ENCODE measurements at places on chromosomes 3 and 15. TPM values are rescaled to one million over a fixed set of nuclear protein-coding genes. Genes with fewer than 3 reads are reported as not detected.

The HTR3E gene
- not detected for total RNA-seq

The PYDC2 gene
- not detected for total RNA-seq

The GPR87 gene
- 0.33 TPM for total RNA-seq

The MKRN3 gene
- total RNA-seq: under 0.01 TPM

The KBTBD13 gene
- not detected for total RNA-seq

The SI gene
- total RNA-seq: not detected

The CCDC39 gene
- total RNA-seq: not detected

The FAM219B gene
- total RNA-seq: 47.2 TPM

The FMN1 gene
- total RNA-seq: 0.33 TPM

The IMPG2 gene
- total RNA-seq: 0.98 TPM

The C3orf85 gene
- total RNA-seq: not detected

The MED12L gene
- 0.65 TPM for total RNA-seq

The SLC9C1 gene
- 0.33 TPM for total RNA-seq

The LOXL1 gene
- total RNA-seq: 3.0 TPM

The CTXND1 gene
- not detected for total RNA-seq

The NMD3 gene
- total RNA-seq: 67.9 TPM

The NRG4 gene
- not detected for total RNA-seq

The CTXN2 gene
- not detected for total RNA-seq

The SAMD7 gene
- not detected for total RNA-seq

The PLSCR4 gene
- 176 TPM for total RNA-seq

The COLQ gene
- total RNA-seq: 0.29 TPM

The ANKRD34C gene
- total RNA-seq: not detected

The ARHGEF3 gene
- total RNA-seq: 13.1 TPM

The TYRO3 gene
- total RNA-seq: 9.3 TPM

The ROPN1 gene
- total RNA-seq: not detected

The TRH gene
- total RNA-seq: not detected

The NOX5 gene
- total RNA-seq: 0.33 TPM

The CHRNA7 gene
- total RNA-seq: 1.4 TPM

The NEK4 gene
- total RNA-seq: 20.4 TPM

The GOLGA8O gene
- total RNA-seq: 0.67 TPM

The ARGFX gene
- total RNA-seq: not detected

The LCTL gene
- not detected for total RNA-seq

The PLA2G4F gene
- total RNA-seq: not detected

The NECTIN3 gene
- 76.3 TPM for total RNA-seq

The ATP13A5 gene
- not detected for total RNA-seq

The LAMB2 gene
- total RNA-seq: 255 TPM

The LRRC31 gene
- not detected for total RNA-seq

The ETV5 gene
- 55.9 TPM for total RNA-seq

The A4GNT gene
- total RNA-seq: not detected

The DLL4 gene
- 80.4 TPM for total RNA-seq

The LIPH gene
- total RNA-seq: not detected

The STRC gene
- not detected for total RNA-seq

The RBPMS2 gene
- total RNA-seq: not detected

The GP9 gene
- not detected for total RNA-seq

The CLSTN2 gene
- total RNA-seq: under 0.01 TPM

The DAZL gene
- total RNA-seq: not detected

The SYNPR gene
- total RNA-seq: not detected

The TM4SF1 gene
- 957 TPM for total RNA-seq
